ENCODE measurements at places on chromosomes 6 and 20.

GRCh38 chr20:63911176-63911575 lies 16.2 kb downstream of the DNAJC5 start:
- peak; percentile 73 for DNase-seq

- no peak for DNase-seq
These were observed 335.1 kb downstream of the BTBD3 start for GRCh38 chr20:12252793-12253192.

DNA sequence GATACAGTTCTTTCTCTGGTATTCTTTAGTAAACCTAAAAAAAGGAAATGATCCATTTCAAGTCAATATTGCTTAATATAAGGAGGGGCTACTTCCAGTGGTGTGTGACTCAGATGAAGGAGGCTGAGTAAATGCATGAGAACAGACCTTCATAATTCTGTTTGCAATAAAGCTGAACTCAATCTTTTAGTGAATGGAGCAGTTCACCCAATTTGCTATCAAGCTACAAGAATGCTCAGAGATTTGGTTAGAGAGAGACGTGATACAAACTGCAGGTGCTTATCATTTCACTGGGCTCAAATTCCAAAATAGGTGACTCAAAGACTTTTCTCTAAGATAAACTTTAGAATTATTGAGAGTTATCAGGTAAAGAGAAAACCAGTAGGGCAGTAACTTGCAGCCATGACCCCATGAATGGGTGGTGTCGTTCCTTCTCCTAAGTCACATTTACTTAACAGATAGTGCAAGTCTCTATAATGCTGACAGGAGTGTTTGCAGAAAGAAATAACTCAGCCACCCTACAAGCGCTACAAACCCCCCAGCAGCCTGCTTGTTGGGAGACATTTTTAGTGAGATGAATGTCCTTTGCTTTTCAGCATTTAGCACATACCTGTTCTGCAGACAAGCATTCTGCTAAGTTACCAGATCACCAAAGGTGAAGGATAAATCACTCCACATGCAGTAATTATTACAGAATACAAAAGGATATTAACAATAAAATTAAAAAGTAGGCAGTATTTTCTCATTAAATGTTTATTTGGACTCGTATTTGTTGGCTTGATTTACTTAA lies 16.4 kb upstream of the BLOC1S5 start:
- peak; percentile 66 for DNase-seq

- DNase-seq, result no peak
These were observed 39.9 kb downstream of the MAP7 start for GRCh38 chr6:136510299-136510698.

DNA sequence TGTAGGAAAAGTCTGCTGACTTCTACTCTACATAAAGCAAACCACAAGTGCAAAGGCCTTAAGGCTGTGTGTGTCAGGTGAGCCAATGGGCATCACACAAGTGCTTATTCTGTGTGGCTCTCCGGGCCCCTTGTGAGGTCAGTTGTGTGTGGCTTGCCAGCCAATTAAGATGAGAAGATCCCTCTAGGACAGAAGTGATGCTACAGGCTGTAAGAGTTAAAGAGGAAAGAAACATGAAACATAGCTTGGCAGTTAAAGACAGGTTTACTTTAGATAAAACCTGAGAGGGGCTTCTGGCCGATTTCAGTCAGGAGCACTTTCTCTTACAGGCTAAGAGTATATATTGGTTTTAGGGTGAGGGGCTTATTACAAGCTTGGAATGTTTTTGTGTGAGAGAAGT lies 242.4 kb downstream of the NFATC2 start:
- no peak for DNase-seq

DNA sequence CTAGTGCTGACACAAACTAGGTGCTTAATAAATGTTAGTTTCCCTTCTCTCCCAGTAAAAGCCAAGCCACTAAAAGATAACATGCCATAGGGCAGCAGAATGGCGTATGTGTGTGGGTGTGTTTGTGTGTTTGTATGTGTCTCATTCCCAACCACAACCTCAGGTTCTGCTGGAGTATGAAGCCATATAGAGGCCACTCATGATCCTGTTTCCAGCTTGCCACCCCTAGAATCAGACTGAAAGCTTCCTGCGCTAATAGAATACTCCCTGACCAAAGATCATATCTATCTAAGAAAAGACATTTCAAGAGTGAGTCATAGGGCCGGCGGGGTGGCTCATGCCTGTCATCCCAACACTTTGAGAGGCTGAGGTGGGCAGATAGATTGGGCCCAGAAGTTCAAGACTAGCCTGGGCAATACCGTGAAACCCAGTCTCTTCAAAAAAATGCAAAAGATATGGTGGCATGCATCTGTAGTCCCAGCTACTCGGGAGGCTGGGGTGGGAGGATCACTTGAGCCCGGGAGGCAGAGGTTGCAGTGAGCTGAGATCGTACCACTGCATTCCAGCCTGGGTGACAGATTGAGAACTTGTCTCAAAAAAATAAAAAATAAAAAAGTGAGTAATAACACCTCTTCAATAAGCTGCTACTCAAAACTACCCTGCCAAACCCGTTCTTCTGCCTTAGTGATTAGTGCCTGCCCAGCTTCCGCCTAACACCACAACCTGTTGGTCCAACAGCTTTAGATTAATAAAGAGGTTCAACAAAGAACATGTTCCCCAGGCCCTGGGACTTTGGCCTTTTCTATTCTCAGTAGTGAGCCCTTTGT lies 11.8 kb upstream of the SNRPC start:
- no peak for DNase-seq

DNA sequence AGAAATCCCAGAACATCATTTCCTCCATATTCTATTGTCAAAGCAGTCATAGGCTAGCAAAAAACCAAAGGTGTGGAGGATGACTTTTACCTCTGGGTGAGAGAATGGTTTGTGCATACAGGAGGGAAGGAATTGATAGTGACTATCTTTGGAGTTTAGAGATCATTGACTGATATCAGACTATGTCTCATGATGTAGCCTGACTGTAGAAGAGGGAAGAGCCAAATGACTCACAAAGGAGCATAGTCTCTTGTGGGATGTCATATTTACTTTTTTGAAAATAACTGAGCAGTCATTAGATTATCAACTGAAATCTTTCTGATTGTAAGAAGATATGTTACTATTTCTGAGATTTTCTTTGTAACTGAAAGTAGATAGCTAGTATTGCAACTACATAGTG lies 158.5 kb downstream of the FLRT3 start:
- DNase-seq, result no peak

DNA sequence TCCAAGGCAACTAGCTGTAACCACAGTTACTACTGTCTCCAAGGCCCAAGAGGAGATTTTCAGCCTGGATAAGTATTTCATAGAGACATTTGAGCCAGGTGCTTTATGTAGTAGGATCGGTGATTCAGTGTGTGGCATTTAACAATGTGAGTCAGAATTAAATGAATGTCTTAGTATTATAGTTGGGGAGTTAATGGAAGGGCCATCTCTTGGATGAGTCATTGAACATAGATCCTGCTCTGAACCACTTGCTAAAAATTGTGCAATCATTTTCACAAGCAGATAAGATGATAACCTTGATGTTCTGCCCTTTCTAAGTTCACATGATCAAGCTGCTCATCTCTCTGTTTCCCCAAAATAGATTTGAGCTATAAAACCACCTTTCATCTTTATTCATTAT lies 668.9 kb upstream of the CITED2 start:
- DNase-seq, result peak; percentile 34

DNA sequence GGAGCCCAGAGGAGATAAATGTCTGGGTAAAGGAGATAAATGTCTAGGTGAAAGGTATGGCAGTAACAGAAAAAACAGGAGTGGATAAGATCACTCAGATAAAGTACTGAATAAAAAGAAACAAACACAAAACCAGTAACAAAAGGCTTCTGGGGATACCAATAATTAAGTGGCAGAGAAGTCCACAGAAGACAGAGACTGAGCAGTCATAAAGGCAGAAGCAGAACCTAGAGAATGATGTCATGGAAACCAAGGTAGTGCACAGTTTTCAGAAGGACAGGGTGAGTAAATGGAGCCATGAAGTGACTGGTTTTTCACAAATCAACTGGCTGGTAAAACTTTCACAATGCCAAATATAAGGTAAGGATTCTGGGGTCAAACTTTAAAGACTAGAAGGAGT lies 80.9 kb upstream of the PLN start:
- DNase-seq, result no peak

GRCh38 chr20:61727761-61728160 lies 337.9 kb downstream of the TAF4 start:
- DNase-seq, result no peak

GRCh38 chr6:78599526-78599925 lies 267.8 kb upstream of the IRAK1BP1 start:
- DNase-seq, result no peak

DNA sequence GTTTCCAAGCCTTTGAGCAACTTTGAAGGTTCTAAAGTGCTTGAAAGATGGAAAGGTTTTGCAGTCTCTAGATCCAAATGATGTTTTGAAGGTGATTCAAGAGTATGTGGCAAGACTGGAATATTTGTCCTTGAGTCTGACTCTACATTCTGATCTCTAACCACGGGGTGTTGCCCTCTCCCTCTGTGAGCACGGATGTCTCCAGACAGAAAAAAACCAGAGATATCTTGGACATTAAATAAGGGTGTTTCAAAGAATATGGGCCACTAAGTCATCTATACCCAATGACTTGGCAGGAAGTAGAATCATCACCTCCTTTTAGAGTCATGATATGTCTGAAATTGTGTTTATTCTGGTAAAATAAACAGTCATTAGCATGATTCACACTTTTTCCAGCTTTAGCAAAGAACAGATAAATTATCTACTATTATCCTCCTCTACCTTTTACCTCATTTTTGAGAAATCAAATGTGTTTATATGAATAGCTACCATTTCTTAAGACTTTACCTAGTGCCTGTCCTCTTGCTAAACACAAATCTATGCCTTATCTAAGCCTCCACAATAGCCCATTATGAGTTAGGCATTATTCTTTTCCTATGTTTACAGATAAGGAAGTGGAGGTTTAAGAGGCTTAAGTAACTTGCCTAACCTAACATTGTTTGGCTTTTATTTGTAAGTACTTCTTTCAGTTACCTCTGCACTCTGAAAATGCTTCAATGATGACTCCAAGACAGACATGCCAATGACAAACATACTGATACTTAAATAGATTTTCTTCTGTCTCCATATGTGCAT lies 384.4 kb downstream of the BMP2 start:
- DNase-seq, result no peak

DNA sequence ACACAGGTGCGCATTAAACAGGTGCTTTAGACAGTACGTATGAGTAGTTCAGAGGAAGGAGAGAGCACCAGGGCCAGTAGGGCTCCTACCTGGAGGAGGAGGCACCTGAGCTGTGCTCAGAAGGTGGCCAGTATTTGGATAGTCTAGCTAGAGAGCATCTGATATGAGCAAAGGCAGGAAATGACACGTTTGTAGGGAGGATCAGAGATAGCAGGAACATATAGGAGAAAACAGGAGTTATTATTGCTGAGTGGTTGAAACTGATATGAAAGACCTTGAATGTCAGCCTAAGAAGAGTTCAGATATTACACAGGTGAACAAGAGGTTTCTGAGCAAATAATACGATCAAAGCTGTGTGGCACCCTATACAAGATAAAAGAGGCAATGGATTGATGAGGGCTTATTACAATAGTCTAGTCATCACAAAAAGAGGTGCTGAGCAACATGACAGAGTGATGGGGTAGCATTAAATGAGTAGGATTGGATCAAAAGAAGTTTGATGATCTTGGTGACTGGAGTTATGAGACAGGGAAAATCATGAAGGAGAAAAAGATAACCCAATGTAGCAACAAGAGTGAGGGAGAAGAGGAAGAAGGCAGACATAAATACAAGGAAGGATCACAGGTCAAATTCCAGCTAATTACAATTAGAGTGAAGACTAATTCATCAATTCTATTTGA lies 69.8 kb upstream of the HIVEP1 start:
- DNase-seq, result no peak

GRCh38 chr6:372336-372911 lies 19.1 kb upstream of the IRF4 start:
- no peak for DNase-seq

- no peak for DNase-seq
These were observed 411.0 kb downstream of the C6orf118 start for GRCh38 chr6:164898412-164898811.

GRCh38 chr20:10171864-10172751 lies 46.5 kb upstream of the SNAP25 start:
- peak; percentile 65 for DNase-seq

- peak; percentile 50 for DNase-seq
These were observed 673 bp downstream of the MARCKS start for GRCh38 chr6:113857556-113858479.

DNA sequence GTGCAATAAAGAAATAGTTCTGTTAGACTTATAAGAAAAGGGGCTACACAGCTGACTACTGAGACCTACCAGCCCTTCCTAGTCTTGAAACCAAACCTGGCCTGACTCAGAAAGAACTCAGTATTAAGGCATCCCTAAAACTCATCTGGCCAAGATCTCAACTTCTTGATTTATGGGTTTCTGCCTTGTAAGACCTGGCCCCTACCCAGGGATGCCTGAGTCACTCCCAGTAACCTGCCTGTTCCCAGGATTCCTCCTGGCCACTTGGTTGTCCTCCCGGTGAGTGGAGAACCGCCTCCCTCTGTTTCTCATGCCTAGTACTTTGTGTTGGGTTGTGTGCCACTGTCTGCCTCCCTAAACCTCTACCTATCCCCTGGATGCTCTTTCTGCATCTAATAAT lies 189.4 kb upstream of the PREP start:
- no peak for DNase-seq

- no peak for DNase-seq
These were observed 284.8 kb downstream of the SMOC2 start for GRCh38 chr6:168725802-168726201.

DNA sequence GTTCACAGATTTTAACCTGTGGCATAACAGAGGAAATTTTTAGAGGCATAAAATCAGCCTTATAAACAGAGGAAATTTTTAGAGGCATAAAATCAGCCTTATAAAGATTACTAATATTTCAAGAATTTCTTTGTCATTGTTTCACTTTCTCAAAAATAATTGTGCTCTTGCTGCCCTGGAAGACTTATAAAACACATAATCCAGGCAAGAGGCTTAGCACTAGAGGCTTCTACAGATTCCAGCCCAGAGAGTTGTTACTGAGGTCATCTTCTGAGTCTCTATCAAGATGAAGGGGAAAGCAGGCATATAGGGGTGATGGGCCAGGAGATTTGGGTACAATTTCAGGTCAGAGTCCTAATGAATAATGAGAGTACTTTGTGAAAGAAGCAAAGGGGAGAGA lies 85.7 kb downstream of the RFPL4B start:
- peak; percentile 14 for DNase-seq

DNA sequence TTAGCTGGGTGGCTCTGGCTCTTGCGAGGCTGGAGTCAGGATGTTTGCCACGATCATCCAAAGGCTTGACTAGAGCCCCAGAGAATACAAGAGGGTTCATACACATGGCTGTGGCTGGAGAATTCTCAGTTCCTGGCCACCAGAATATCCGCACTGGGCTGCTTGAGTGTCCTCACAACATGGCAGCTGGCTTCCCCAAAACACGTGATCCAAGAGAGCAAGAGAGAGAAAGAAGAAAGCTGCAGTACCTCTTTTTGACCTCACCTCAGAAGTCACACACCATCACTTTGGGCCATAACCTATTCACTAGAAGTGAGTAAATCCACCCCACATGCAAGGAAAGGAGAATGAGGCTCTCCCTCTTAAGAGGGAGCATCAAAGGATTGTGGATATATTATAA lies 21.5 kb upstream of the BPIFB1 start:
- DNase-seq, result no peak
